IMR-90 (cell line): ENCODE measurements at places on chromosomes 3 and 15.

- H3K36me3 ChIP-seq, result no peaks in the 10 kb centered on the region
- DNase-seq, result peak; percentile 44
- no peak overlapping the region for H3K27ac ChIP-seq
- H3K27me3 ChIP-seq, result peaks cover 2% of the 10 kb centered on the region
- H3K4me1 ChIP-seq, result peaks cover 15% of the 10 kb centered on the region
Measured at GRCh38 chr3:186823386-186823785, 17.1 kb upstream of the RFC4 start.

DNA sequence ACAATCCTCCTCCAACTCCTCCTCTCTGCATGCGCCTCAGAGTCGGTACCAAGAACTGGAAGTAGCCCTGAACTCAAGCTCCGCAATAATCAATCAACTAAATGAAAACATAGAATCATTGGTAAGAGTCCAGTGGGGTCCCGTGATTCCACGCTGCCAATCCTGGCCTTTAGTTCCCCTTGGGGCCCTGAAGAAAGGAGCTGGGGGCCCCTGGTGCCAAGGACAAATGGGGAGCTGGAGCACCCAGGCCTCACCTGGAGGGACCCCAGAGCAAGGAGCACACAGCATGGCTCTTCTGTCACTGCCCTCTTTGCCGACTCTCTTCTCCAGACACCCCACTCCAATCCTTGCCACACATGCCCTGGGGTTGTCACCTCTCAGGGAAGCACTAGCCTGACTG is 80.3 kb downstream of the ADAMTS7 start:
- H3K4me1 ChIP-seq, result no peaks in the 10 kb centered on the region
- no peak overlapping the region for H3K4me3 ChIP-seq
- no peaks in the 10 kb centered on the region for H3K36me3 ChIP-seq
- no peak overlapping the region for H3K27ac ChIP-seq
- DNase-seq, result no peak

GRCh38 chr3:64244011-64244942 is 19.0 kb upstream of the PRICKLE2 start:
- H3K4me3 ChIP-seq, result no peak overlapping the region
- peaks cover 3% of the 10 kb centered on the region for H3K36me3 ChIP-seq
- H3K4me1 ChIP-seq, result peaks cover 8% of the 10 kb centered on the region
- H3K27ac ChIP-seq, result no peak overlapping the region

DNA sequence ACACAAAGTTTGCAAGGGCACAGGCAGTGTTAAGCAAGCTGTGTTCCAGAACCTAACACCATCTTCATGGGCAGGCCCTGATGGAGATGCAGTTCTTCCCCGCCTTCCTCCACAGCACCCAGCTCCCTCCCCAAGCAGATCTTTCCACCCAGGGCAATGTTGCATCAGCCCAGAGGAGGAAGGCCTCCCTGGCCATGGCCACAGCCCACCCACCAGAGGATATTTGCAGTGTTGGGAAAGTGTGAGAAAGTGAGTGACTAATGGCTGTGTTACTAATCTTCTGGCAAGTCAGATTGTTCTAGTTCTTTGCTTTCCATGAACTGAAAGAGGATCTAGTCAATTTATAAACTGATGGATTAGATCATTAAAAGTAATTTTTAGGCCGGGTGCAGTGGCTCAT is 42.0 kb upstream of the ATP10A start:
- no peaks in the 10 kb centered on the region for H3K36me3 ChIP-seq
- no peak overlapping the region for H3K27ac ChIP-seq
- peak; percentile 88 for DNase-seq
- no peak overlapping the region for H3K4me3 ChIP-seq

GRCh38 chr15:80527961-80528360 is 123.8 kb downstream of the ARNT2 start:
- no peak overlapping the region for H3K4me3 ChIP-seq
- H3K4me1 ChIP-seq, result peaks cover 22% of the 10 kb centered on the region

DNA sequence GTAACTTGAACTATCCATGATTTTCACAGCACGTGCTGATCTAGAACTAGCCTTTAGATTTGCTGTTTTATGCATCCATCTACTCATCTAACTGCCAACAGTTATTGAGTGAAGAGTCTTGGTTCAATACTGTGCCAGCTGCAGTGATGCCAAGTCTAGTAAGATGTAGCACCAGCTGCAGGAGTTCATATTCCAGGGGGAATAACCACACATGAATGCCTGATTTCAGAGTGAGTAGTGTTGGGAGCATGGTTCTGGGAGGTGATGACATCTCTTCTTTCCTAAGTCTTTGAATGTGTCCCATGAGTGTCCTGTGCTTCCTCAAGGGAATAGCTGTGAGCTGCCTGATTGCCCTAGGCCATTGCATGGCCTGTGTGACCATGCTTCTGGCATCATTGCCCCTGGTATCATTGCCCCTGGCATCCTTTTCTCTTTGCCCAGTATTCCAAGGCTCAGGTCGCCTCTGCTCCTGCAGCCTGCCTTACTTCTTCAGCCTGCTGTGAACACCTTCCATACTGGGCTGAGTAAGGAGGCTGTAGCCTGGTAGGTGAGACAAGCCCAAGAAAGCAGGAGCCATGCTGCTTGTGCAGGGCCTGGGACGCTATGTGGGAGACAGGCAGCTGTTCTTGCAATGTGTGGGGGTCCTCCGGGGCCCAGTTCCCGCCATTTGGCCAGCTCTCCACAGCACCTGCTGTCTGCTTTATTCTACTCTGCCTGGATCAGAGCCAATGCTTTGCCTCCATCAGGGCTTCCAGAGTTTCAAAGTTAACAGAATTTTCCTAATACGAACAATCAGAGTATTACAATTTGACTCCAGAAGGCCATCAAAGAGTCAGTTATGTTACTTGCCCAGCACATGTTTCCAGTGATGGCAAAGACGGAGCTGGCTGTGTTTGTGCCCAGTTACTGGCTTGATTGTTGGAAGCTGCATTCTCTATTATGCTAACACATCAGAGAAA is 73.2 kb downstream of the CLSTN2 start:
- H3K36me3 ChIP-seq, result no peaks in the 10 kb centered on the region
- no peak overlapping the region for H3K27ac ChIP-seq
- no peak for DNase-seq
- no peak overlapping the region for H3K4me3 ChIP-seq

DNA sequence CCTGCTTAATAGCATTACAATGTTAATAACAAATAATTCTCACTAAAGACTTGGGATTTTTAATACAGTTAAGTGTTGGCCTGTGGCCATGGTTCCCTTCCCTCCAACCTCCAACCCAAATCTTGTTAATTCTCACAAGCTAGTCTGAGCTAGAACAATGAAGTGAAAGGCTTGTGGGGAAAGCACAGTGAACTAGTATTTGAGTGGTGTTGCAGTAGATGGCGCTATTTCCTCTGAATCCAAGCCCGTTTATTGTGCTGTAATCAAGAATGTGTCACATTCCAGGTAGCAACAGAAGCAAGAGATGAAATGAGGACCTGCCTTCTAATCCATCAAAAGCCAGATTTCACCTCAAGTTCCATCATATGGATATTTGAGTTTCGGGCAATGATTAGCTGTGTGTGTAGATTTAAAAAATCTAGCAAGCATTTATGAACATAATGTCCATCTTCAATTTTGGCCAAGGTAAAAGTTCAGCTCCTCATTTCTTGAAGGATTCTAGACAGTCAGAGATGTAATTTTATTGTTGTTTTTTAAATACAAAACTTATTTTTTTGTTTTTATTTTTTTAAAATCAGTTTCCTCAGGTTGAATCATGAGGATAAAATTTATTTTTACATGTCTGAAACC is 160.7 kb downstream of the SQOR start:
- peak; percentile 24 for DNase-seq
- H3K27me3 ChIP-seq, result no peaks in the 10 kb centered on the region
- H3K4me1 ChIP-seq, result no peaks in the 10 kb centered on the region
- no peak overlapping the region for H3K27ac ChIP-seq

- no peaks in the 10 kb centered on the region for H3K4me1 ChIP-seq
- H3K27me3 ChIP-seq, result peaks cover 55% of the 10 kb centered on the region
- no peak overlapping the region for H3K4me3 ChIP-seq
- no peak overlapping the region for H3K27ac ChIP-seq
- DNase-seq, result no peak
Measured at GRCh38 chr15:65962187-65962586, 92.9 kb downstream of the RAB11A start.
